ENCODE measurements at places on chromosomes 7 and 10.

DNA sequence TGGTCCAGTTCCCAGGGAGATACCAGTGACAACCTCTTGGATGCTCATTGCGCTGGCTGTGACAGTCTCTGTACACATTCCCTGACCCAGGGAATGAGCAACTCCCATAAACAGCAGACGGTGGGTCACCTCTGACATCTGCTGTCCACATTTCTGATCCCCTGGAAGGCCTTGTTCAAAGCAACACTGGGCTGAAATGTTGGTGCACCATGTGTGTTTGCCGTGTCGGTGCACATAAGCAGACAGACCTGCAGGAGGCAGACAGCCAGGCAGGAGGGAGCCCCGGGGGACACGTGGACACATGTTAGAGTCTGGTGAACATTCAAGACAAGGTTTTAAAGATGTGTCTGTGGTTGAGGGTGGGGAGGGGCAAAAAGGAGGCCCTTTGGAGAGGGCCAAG is 254.9 kb downstream of the PLXNA4 start:
- DNase-seq: no peak

DNA sequence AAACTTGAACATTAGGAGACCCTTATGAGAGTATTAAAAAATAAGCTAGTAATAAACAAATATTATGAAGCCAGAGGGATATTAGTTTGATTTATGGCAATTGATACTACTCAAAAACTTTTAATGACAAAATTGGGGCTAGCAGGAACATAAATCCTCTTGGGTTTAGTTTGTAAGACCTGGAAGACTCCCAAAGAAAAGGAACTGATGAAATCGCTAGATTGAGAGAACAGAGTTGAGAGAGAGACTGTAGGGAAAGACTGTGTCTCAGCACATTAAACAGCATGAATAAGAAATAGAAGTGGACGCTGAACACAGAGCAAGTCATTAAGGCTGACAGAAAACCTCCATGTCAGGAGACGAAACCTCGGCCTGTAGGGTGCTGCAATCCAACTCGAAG is 56.4 kb downstream of the ICA1 start:
- no peak for DNase-seq

DNA sequence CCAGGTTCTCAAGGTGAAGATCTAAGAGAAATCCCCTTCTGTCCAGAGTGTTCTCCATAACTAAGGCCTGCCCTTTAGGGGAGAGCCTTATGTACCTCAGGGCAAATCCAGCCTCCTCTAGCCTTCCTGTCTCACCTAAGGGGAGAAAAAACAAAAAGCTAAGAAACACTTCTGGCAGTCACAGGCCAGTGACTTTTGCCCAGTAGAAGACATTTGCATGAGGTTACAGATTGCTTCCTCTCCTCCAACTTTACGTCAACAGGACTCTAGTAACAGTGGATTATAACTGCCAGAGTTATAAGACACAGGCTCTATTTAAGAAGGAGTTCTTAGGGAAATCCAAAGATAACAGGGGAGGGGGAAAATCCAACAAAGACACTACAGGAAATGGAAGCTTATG is 15.9 kb upstream of the FAM241B start:
- DNase-seq: no peak

GRCh38 chr7:13288516-13288915 is 601.1 kb downstream of the ARL4A start:
- no peak for DNase-seq

DNA sequence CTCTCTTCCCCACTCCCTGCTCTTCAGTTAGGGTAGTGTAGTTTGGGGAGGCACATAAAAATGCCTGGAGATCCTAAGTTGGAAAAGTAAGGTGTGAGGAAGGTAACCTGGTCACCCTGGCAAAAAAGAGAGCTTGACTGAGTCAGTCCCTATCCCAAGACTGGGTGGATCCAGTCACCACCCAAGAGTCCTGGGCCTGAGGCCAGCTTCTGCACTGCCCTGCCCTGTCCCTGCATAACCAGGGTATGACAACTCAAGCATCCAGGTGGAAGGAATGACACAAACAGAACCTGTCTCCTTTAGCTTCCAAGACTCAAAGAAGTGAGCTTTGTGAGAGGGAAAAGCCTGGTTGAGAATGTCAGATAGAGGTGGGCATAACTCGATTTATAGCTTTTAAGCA is 26.9 kb upstream of the SORBS1 start:
- no peak for DNase-seq

- peak; percentile 11 for DNase-seq
Observed at GRCh38 chr7:123871998-123872867, 27.3 kb downstream of the HYAL4 start.

DNA sequence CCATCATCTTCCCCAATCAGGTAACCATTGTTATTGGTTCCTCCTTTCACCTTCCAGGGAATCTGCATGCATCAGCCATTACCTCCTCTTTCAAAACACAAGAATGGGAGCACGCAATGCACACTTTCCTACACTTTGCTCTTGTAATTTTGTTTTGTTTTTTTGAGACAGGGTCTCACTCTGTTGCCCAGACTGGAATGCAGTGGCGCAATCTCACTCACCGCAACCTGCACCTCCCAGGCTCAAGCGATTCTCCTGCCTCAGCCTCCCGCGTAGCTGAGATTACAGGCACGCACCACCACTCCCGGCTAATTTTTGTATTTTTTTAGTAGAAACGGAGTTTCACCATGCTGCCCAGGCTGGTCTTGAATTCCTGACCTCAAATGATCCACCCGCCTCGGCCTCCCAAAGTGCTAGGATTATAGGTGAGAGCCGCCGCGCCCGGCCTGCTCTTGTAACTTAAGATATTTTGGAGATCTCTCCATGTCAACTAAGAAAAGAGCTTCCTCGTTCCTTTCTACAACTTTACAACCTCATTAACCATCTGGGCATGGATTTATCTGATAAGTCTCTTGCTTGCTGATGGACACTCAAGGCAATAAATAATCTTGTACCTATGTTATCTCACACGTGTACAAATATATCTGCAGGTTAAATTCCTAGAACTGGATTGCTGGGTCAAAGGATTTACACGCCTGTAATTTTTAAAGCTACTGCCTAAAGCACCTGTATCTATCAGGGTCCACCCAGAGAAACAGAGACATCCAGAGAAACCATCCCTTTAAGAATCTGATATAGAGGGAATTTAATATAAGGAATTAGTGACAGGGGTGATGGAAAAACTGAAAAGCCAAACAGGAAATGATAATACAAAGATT is 4.2 kb downstream of the CYTH3 start:
- no peak for DNase-seq

- DNase-seq: no peak
Observed at GRCh38 chr7:6477318-6477660, 29.5 kb upstream of the DAGLB start.

- no peak for DNase-seq
Observed at GRCh38 chr10:90885176-90885575, 13.4 kb downstream of the RPP30 start.

DNA sequence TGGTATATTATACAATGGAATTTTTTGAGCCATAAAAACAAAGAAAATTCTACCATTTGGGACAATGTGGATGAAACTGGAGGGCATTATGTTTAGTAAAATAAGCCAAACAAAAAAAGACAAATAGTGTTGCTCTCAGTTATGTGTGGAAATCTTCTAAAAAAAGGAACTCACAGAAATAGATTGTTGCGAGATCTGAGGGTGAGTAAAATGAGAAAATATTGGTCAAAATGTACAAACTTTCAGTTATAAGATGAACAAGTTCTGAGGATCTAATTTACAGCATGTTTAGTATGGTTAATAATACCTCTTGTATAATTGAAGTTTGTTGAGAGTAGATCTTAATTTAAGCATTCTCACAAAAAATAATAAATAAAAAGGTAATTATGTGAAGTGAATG is 291.2 kb downstream of the KIF20B start:
- DNase-seq: no peak

GRCh38 chr7:115060095-115060870 is 138.4 kb downstream of the MDFIC start:
- no peak for DNase-seq

GRCh38 chr7:90111-91063 is 102.0 kb upstream of the FAM20C start:
- DNase-seq: no peak

GRCh38 chr10:95755511-95756004 is 405 bp upstream of the ENTPD1 start:
- DNase-seq: no peak

- DNase-seq: no peak
Observed at GRCh38 chr10:132388891-132389432, 8.0 kb upstream of the PWWP2B start.

- no peak for DNase-seq
Observed at GRCh38 chr7:69635555-69636185, 37.4 kb downstream of the AUTS2 start.

- DNase-seq: no peak
Observed at GRCh38 chr10:27948186-27948585, 50.7 kb downstream of the ODAD2 start.

GRCh38 chr10:76469675-76470074 is 1038.3 kb downstream of the LRMDA start:
- DNase-seq: no peak

GRCh38 chr7:72337390-72338167 is 74.6 kb downstream of the CALN1 start:
- no peak for DNase-seq

DNA sequence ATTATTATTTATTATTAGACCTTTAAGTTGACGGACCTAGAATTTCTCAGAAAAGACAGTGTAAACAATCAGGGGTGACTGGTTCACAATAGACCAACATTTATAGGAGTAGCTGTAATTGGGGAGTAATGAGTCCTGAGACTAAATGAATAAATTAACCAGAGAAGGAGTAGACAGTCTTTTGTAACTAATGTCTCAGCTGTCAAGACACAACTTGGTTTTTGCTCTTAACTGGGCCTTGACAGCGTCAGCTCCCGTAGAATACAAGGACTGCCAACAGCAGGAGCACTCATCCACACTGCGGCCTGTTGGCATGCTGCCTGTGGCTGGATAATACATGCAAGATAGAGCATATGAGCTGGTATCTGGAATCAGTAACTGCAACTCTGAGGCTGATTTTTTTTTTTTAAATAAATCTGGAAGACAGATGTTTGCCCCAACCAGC is 123.9 kb downstream of the CACNA2D1 start:
- DNase-seq: no peak

GRCh38 chr10:121595806-121596688 is 2.2 kb downstream of the FGFR2 start:
- no peak for DNase-seq

- DNase-seq: no peak
Observed at GRCh38 chr7:127536741-127537140, 48.7 kb downstream of the GCC1 start.

DNA sequence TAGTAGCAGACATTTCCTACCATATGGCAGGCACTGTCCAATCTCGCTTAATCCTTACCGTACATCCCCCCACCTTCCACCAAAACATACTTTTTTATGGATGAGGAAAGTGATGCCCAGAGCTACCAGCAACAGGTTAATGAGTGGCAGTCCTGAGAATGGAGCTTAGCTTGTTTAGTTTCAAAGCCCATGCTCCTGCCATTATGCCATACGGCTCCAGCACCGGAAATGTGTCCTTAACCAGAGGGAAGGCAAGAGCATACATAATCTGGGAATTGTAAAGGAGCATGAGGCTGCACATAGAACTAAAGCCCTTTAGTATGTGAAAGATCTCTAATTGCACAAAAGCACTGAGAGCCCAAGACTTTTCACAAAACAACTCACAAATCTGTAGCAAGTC is 155.9 kb upstream of the PHYHIPL start:
- DNase-seq: no peak

DNA sequence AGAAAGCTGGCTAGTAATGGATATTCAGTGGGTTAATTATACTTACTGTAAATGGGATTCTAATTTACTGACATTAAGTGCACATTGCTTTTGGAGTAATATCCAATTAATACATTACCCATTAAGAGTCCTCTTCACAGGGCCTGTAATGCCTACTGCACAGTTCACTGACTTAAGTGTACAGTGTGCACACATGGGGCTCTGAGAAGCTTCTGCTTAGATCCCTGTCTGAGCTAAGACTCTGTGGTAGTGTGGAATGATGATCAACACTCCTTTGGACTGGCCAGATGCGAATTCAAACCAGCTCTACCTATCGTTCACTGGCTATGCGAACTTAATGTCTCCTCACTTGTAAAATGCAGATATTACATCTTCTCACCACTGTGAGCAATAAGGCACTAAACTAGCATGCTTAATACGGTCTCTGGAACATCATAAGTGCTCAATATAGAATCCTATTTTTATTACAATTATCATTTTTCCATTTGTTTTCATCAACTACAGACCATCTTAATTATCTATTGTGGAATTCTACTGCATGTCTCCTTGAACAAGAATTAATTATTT is 53.8 kb upstream of the SEC61G start:
- no peak for DNase-seq

GRCh38 chr7:36604806-36605205 is 119.5 kb downstream of the AOAH start:
- no peak for DNase-seq

DNA sequence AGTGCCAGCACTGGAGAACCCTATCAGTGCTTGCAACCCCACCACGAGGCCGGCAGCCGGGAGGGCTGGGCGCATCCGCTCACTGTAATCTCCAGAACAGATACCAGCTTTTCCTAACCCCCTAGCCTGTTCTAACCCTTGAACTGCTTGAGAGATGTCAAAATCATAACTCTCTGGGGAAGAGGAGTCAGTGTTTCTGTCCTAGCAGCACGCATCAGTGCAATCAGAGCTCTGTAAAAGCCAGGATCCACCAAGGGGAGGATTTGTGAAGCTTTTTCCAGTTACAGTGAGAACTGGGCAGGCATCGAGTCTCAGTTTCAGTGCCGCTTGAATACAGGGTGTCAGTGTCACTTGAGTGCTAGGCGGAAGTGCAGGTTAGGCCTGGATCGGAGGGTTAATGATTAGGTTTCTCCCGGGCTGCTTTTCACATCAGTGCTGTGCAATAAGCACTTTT is 104.5 kb upstream of the INSYN2A start:
- DNase-seq: no peak

- no peak for DNase-seq
Observed at GRCh38 chr7:155594961-155595366, 48.6 kb upstream of the CNPY1 start.

- no peak for DNase-seq
Observed at GRCh38 chr10:94310369-94310768, 52.4 kb downstream of the NOC3L start.

DNA sequence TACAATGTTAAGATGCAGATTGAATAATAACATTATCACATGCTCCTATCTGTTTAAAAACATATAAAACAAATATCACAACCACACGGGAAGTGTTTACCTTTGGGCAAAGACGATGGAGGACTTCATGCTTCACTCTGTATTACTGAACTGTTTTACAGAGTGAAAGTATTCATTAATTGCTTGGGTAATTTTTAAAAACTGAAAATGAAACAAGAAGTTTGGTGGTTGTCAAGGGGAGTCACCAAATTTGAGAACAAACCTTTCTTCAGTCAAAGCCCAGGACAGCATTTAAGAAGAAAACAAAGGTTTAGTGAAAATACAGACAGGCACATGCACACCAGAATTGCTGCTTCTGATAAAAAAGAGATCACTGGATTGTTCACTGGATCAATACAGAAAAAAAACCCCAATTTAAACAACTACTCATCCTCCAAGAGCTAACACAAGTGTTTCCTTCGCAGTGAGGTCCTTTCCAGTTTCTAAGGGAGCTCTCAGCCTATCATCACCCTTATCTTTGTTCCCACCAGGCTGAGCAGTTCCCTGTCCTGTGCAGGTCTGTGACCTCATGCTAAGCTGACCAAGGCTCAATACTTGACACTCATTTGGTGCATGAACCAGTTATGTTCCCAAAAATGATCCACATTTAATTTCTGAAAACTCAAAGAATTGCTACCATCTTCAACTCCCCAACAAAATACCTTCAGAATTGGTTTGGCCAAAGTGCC is 8.8 kb downstream of the PARP12 start:
- DNase-seq: no peak

- DNase-seq: no peak
Observed at GRCh38 chr10:18497806-18498369, 153.5 kb downstream of the NSUN6 start.
